Upper lobe of right lung (tissue), 1 donor: ENCODE measurements at places on chromosomes 16 and 17. TPM values are rescaled to one million over a fixed set of nuclear protein-coding genes. Genes with fewer than 3 reads are reported as not detected.

GRCh38 chr17:73617501-73617900 lies 26.7 kb downstream of the SDK2 start:
- no peak for DNase-seq
- no peaks in the 10 kb centered on the region for H3K4me1 ChIP-seq
- H3K27me3 ChIP-seq: no peaks in the 10 kb centered on the region

DNA sequence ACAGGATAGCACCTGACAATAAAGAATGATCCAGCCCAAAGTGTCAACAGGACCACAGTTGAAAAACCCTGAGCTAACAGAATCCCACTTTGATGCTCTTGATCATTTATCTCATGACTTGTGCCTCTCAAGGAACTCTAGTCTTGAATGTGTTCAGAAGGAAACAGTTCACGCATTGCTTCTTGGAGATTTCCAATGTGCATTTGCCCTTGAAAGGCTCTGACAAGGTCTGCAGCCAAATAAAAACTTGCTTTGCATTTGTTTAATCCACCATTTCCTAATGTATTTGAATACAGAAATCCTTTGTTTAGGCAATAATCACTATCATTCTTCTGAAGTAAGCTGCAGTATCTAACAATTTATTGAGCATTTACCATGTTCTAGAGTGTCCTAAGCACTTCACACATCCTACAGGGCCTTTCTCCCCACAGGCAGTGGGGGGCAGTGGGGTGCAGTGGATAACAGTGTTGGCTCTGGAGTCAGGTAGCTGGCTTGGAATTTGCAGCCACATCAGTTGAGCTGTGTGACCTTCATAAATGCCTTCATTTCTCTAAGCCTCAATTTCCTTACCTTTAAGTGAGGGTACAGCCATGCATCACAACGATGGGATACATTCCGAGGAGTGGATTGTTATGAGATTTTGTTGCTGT lies 239.7 kb downstream of the XYLT1 start:
- H3K36me3 ChIP-seq: no peaks in the 10 kb centered on the region
- no peak overlapping the region for H3K4me3 ChIP-seq
- no peaks in the 10 kb centered on the region for H3K4me1 ChIP-seq
- no peaks in the 10 kb centered on the region for H3K27me3 ChIP-seq

DNA sequence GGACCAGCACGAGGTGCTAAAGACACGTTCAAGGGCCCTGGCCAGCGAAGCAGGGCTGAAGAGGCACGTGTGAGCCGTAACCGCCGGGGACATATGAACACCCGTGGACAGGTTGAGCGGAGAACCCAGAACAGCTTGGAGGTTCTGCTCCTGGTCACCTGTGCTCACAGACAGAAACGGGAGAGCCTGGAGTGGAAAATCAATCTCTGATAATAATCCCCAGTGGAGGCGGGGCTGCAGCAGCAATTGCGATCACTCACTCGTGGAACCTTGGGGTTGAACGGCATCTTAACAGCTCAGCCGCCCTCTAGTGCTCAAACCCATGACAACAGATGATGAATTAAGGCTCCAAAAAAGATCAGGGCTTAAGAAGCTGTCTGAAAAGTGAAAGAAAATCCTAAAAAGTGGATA lies 25.6 kb downstream of the WIPI1 start:
- H3K27ac ChIP-seq: no peak overlapping the region
- H3K4me1 ChIP-seq: peaks cover 9% of the 10 kb centered on the region
- peaks cover 91% of the 10 kb centered on the region for H3K36me3 ChIP-seq
- DNase-seq: no peak
- H3K4me3 ChIP-seq: no peak overlapping the region

- no peaks in the 10 kb centered on the region for H3K27me3 ChIP-seq
- H3K4me3 ChIP-seq: no peak overlapping the region
- no peaks in the 10 kb centered on the region for H3K4me1 ChIP-seq
- no peaks in the 10 kb centered on the region for H3K36me3 ChIP-seq
- DNase-seq: no peak
- H3K27ac ChIP-seq: no peak overlapping the region
These were observed 536.3 kb upstream of the EEF2KMT start for GRCh38 chr16:5633845-5634440.

HSPB9 gene
- total RNA-seq: not detected
